Endothelial cell of umbilical vein (primary cell): ENCODE measurements at places on chromosomes 5 and 9. TPM values are rescaled to one million over a fixed set of nuclear protein-coding genes. Genes with fewer than 3 reads are reported as not detected.

DNA sequence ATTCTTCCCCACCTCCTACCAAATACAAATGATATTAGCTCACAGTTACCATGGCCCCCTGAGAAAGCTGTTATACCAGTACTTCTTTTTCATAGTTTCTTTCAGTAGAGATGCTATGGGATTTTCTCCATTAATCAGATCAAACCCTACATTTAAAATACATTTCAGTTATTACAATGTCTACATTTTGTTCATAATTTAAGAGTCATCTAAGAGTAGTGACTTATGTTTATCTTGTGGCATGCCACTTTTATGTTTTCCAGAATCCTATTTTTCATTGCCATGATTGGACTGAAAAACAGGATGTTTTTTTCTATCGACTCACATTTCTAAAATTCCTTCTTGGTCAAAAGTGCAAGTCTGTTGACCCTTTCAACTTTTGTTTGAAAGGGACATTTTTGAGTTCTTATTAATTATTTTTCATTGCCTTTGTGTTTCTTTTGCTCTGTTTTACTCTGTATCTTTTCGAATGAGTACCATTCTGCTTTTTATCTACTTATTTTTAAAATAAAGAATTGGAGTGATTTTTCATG lies 77.4 kb upstream of the ANXA1 start:
- peak; percentile 88 for DNase-seq

DNA sequence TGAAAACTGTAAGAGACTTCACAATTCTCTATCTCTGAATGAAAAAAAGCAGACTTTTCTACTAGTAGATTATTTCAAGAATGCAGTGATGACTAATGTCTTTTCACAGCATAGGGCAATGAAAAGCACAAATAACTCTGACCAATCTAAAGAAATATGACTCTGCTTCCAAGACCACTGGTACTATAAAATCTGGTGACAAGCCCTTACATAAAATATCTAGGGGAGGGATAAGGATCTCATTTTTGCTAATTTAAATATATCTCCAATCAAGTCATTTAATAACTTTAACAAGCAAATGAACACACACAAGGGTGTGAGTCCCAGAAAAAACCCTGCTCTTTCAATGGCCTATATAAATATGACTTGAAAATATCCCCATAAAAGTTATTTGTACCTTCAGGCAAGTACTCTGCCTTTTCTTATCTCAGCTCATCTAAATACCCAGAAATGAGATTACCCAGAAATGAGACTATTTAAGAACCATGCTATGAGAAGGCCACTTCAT lies 105.2 kb downstream of the GNAQ start:
- peak; percentile 73 for DNase-seq

Gene EQTN
- not detected in 2 replicates for total RNA-seq

DNA sequence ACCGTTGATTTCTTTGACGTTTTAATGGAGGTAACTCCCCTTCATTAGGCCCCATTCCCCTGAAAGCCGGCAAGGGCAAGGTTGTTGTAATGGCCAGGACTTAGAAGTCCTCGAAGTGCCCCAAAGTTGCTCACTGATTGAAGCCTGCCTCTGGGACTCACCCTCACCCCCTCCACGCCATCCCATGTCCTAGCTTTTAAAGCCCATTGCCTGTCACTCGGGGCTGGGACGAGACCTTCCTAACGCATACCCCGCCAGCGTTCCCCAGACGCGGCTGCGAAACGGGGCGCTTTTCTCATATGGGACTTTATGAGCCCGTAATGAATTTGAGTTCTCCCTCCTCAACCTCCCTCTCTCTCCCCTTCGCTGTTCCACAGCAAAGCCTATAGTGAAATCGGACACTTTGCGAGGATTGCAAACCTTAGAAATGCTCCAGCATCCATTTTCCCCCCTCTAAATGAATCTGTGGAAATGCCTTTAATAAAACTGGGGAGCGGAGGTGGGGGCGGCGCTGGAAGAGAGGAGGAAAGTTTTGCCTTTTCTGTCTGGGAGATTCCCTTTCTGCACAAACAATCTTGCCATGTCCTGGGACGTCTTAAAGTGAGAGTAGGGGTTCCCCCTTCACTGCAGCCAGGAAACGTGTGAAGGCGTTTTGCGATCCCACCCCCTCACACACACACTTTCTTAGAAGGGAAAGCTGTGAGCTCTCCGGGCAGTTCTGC lies 1.5 kb downstream of the PAPPA start:
- peak; percentile 48 for DNase-seq

Gene PRSS3
- 4.4 and 10.7 TPM in 2 replicates for total RNA-seq

Gene NKD2
- total RNA-seq: not detected in 2 replicates

DNA sequence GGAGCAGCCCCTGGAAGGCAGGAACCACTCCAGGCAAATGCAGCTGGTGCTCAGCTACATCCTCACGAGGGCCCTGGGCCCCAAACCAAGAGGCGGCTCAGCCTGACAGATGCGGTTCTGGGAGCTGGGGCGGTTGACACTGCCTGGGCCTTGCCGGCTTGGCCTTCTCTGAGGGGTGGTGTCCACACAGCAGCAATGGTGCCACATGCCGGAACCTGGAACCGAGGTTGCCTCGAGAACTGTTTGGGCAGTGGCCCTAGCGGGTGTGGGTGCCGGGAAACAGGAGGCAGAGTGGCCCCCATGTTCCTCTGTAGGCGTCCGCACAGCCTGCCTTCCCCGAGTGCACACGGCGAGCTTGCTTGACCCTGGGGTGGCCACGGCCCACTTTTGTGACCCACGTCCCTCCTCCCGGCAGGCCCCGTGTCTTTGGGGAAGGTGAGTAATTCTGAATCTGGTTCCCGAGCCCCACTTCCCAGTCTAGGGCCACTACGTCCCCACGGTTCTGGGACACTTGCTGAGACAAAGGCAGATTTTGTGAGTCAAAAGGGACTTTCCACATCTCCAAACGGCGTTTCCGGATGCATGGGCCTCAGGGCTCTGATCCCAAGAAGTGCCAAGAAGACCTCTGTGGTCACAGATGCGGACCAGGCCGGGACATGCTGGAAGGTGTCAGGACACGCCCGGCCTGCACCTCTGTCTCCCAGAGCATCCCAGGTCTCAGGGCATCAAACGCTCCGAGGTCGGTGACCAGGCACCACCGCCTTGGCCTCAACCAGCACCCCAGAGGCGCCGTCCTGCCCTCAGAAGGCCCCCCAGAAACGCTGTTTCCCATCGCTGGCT lies 27.7 kb upstream of the SLC12A7 start:
- no peak for DNase-seq

Gene MYOT
- not detected in 2 replicates for total RNA-seq

Gene ANKRD55
- 1.2 and 2.1 TPM in 2 replicates for total RNA-seq

Gene FBP1
- total RNA-seq: 2.2 and 3.8 TPM in 2 replicates

- no peak for DNase-seq
Observed at GRCh38 chr5:31728039-31728438, 89.1 kb downstream of the PDZD2 start.

- DNase-seq: peak; percentile 34
Observed at GRCh38 chr9:92600462-92601261, 64.9 kb upstream of the ECM2 start.

Gene SLC36A3
- total RNA-seq: not detected in 2 replicates

DNA sequence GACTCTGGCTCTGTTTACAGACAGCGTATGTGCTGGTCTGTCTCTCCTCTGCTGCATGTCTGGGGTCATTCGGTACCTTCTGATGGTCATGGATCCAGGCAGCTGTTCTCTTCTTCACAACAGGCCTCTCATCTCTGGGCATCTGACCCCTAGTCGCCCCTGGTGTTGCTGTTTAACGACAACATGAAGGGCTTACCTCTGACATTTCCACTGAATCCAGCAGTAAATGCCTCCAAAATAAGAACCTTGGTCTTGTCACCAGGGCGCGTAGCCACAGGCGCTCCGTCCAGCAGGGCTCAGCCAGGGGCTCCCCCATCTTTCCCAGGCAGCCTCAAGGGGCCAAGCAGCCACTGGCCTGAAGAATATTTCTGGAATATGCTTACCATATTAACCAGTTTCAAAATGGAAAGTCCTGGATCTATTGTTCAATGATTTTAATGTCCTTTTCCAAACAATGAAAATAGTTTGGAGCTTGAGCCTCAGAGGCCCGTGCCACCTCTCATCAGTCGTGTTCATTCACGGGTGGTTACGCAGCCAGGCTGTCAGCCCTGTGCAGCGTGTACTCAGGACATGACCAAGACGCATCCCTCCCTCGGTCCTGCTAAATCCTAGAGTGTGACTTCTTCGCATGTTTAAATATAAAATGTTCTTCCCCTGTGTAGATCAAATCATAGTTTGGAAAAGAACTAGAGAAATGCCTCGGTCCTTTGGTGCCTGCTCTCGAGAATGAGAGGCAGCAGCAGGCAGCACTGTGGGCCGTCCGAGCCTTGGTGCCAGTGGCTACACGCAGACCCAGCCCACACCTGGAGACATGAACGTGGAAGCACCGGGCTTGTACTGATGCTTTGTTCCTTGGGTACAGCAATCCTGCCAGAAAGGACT lies 30.1 kb upstream of the LRRC14B start:
- DNase-seq: no peak

GRCh38 chr9:35662437-35662836 lies 2.6 kb downstream of the ARHGEF39 start:
- DNase-seq: no peak

GRCh38 chr5:137212471-137212870 lies 286.7 kb downstream of the SPOCK1 start:
- DNase-seq: no peak

Gene GLDC
- 2.6 and 4.7 TPM in 2 replicates for total RNA-seq

- no peak for DNase-seq
Observed at GRCh38 chr9:137095664-137096517, 9.1 kb downstream of the MAN1B1 start.

Gene GABRA1
- total RNA-seq: not detected in 2 replicates

DNA sequence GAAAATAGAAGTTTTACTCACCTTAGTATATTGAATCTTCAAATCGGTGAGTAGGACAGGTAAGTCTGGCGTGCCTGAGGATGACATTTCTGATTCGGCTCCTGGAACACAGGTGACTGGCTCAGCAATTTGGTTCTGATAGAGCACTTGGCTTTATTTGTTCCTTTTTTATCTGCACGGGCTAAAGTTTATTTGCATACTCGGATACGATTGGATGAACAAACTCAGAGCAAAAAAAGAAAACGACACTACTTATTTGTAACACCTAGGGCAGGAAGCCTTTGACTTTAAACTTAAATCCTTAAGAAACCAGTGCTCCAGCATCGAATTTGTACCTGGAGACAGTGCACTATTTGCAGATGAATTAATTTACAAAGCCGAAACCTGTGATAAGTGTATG lies at the start of gene ALDH1A1:
ALDH1A1 (minus strand) TSS at position 140 of the 400 bp plus-strand sequence; CDS start at position 87, 53 bp downstream.
- DNase-seq: peak; percentile 73

Gene SLCO4C1
- not detected in 2 replicates for total RNA-seq

- peak; percentile 87 for DNase-seq
Observed at GRCh38 chr5:78530342-78531096, 118.1 kb downstream of the LHFPL2 start.

DNA sequence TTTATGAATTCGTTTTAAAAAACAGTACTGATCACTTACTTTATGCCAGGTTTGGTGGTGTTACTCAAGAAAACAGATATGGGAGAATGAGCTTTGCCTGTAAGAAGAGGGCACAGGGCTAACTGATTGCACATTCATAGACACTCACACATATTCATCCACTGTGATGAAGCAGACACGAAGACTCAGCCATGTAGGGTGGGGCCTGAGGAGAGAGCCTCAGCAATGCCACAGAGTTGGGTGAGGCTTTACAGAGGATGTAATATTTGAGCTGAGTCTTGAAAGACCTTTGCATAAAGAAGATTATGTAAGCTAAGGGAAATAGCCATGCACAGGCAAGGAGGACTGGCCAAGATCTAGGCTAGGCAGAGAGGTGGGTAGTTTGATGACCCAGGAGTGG lies 472.8 kb downstream of the PSAT1 start:
- DNase-seq: no peak

- DNase-seq: peak; percentile 40
Observed at GRCh38 chr5:169347786-169348185, 46.8 kb upstream of the SLIT3 start.

Gene LECT2
- total RNA-seq: not detected in 2 replicates

Gene SLCO6A1
- total RNA-seq: not detected in 2 replicates

DNA sequence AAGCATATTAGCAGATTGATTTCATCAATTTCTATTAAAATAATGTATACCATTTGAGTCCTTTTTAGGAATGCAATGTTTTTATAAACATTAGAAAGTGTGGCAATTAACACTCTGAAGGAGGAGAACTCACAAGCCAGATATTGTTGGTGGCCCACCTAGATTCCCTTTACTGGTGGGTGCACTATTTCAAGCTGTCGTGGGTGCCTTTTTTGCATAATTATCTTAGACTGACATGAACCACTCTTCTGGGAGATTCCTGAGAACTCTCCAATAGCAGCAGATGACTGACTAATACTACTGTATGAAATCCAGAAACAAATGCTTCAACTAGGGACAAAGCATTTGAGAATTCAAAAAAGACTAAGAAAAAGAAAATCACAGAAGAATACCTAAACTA lies 526.0 kb downstream of the CDH18 start:
- DNase-seq: no peak

GRCh38 chr9:85511746-85512145 lies 230.0 kb downstream of the AGTPBP1 start:
- DNase-seq: no peak

- no peak for DNase-seq
Observed at GRCh38 chr9:136026266-136026942, 65.2 kb upstream of the UBAC1 start.

DNA sequence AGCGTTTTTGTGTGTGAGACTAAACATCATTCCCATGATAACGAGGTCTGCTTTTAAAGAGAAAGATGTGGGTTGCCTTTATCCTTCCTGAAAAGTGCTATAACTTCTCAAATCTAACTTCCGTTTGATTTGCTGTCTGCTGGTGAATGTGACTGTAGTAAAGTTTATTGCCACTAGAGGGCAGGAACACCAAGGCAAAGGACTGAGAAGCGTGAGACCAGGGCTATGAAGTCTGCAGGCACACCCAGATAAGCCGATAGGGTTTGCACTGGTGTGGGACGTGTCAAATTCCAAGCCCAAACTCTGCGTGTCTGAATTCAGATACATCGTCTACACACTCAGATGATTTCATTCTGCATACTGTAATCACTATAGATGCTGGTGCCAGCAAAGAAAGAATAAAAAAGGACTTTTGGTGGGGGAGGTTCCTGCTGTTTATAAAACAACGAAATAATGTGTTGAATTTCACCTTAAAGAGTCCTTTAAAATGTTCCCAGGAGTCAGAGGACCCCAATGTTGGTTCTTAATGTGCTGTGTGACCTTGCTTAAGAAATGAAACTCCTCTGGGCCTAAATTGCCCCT lies 87.2 kb downstream of the PTTG1 start:
- DNase-seq: peak; percentile 81

GRCh38 chr9:109297899-109298298 lies 23.0 kb downstream of the EPB41L4B start:
- no peak for DNase-seq

Gene LCN10
- total RNA-seq: not detected in 2 replicates
